ENCODE measurements at places on chromosomes 7 and 10. TPM values are rescaled to one million over a fixed set of nuclear protein-coding genes. Genes with fewer than 3 reads are reported as not detected.

- DNase-seq = no peak
Observed at GRCh38 chr10:124705817-124706461, 38.2 kb downstream of the FAM53B start.

- DNase-seq = no peak
Observed at GRCh38 chr7:18667466-18667865, 171.9 kb downstream of the HDAC9 start.

- no peak for DNase-seq
Observed at GRCh38 chr7:115124409-115124939, 202.6 kb downstream of the MDFIC start.

Gene ADAP1
- 21.3 TPM for total RNA-seq

DNA sequence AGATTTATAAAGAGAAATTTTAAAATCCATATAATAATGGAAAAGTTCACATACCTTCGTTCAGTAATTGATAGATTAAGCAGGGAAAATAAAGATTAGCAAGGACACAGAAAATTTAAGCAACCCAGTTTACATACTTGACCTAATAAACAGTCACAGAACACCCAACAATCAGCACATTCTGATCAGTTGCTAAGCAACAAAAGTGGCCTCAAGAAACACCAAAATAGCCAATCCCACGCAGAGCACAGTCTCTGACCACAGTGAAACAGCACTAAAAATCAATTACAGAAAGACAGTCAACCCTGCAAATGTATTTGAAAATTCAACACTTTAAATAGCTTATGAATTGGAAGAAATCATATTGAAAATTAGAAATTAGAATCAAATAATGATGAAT is 39.3 kb upstream of the DRGX start:
- DNase-seq = no peak

Gene RNF133
- not detected for total RNA-seq

GRCh38 chr7:81355911-81356310 is 413.9 kb downstream of the HGF start:
- DNase-seq = no peak

Gene ZNF853
- total RNA-seq = 16.6 TPM

GRCh38 chr7:51611937-51612336 is 295.3 kb upstream of the COBL start:
- DNase-seq = no peak

Gene MYPN
- total RNA-seq = 0.06 TPM

- no peak for DNase-seq
Observed at GRCh38 chr10:71014021-71014805, 125.8 kb upstream of the PCBD1 start.

- no peak for DNase-seq
Observed at GRCh38 chr10:18699849-18700840, 40.9 kb downstream of the ARL5B start.

DNA sequence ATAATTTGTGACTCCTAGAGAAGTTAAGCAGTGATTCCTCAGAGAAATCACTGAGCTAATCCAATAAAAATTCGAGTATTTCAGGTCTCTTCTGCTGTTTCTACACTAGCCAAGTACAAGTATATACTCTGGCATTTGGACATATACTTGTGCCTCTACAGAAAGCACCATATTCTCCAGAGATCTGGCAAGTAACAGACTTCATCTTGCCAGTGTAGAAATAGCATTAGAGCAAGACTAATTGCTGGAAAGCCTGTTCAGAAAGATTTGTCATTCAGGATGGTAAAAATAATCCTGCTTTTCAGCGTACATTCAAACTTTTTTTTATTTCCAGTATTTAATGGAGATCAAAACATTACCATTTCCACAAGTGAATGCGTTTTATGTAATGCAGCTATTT is 410.8 kb upstream of the ETV1 start:
- DNase-seq = peak; percentile 14

- no peak for DNase-seq
Observed at GRCh38 chr7:65304175-65304574, 69.5 kb upstream of the ZNF92 start.

GRCh38 chr7:30206491-30206890 is 71.7 kb downstream of the MTURN start:
- peak; percentile 91 for DNase-seq

Gene MMD2
- not detected for total RNA-seq

Gene NUTM2B
- total RNA-seq = 0.61 TPM

Gene CRYGN
- total RNA-seq = not detected

Gene NEUROD6
- not detected for total RNA-seq

DNA sequence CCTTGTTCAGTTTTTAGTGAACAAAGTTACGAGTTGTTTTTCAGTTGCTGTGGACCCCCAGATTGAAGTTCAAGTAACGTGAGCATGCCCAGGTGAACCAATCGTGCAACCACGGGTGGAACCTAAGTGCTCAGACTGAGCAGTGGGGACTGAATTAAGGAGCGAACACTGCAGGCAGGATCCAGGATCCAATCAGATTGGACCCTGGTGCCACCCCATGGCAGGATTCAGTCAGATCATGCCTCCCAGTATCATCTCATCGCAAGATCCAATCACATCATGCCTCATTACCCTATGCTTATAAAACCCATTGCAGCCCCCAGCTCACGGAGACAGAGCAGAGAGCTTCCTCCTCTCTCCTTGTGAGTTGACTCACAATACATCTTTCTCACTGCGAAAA is 80.9 kb downstream of the PFKFB3 start:
- DNase-seq = no peak

DNA sequence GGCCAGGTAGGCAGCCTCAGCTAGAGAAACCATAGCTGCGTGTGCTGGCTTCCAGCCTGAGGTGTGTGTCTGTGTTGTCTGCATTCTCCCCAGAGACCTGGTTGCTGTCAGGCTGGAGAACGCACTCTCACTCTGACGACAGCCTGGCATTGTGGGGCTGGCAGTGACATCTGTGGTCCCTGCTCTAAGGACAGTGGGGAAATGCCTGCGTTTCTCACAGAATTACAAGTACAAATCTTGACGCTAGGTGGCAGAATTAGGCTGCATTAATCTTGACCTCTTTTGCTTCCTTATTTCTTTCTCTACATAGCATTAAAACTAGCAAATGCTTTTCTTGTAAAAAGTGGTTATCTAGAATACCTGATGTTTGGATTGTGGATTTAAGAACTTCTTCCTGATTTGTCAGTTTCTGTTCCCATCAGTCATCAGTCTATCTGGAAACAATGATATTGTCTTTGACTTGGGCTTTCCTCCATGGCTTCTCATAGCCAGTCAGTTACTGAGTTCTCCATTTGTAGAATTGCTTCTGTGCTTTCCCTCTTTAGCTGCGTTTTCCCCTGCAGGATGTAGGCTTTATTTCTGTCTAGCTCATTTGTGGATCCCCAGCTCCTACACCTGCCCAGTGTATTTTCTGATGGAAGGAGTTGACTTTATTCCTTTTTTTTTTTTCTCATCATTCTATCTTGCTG is 86.0 kb downstream of the FANK1 start:
- DNase-seq = peak; percentile 77

GRCh38 chr10:74150204-74150989 is at the start of gene AP3M1:
TSS of gene AP3M1 (minus strand) at chr10:74150828. CDS start at chr10:74138379, 12,449 bp downstream.
- DNase-seq = no peak

Gene GPER1
- 1.4 TPM for total RNA-seq

- no peak for DNase-seq
Observed at GRCh38 chr10:124072541-124072940, 20.9 kb downstream of the CHST15 start.

- no peak for DNase-seq
Observed at GRCh38 chr7:84145892-84146291, 48.7 kb downstream of the SEMA3A start.

DNA sequence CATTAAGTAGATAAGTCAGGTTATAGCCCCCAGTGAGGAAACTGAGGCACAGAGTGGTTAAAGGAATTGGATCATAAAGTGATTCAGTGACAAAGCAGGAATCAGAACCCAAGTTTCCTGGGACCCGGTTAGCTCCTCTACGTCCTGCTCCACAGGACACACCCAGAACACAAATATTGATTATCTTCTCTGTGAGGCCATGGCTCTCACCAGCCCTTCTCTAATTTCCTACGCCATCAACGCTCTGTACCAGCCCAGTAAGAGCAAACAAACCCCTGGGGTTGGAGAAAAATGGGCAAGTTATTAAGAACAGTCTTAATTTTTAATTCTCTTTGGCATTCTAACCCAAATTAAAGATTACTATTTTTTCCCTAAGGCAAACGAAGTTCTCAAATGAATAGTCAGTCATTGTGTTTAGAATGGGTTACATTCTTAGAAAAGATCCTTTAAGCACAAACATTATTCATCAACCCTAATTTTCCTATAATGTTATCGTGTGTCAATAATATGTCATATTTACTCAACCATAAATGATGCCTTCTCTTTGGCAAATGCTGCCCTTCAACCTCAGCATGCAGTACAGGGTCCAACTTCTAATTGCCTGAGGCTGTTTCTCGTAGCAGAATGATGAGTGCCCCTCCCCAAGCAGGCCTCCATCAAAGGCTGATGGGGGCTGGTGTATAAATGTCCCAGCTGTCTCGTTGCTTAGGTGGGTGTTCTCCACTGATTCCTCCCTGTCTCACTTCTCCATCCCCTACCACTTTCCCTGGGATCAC is 25.4 kb upstream of the TM9SF3 start:
- no peak for DNase-seq

DNA sequence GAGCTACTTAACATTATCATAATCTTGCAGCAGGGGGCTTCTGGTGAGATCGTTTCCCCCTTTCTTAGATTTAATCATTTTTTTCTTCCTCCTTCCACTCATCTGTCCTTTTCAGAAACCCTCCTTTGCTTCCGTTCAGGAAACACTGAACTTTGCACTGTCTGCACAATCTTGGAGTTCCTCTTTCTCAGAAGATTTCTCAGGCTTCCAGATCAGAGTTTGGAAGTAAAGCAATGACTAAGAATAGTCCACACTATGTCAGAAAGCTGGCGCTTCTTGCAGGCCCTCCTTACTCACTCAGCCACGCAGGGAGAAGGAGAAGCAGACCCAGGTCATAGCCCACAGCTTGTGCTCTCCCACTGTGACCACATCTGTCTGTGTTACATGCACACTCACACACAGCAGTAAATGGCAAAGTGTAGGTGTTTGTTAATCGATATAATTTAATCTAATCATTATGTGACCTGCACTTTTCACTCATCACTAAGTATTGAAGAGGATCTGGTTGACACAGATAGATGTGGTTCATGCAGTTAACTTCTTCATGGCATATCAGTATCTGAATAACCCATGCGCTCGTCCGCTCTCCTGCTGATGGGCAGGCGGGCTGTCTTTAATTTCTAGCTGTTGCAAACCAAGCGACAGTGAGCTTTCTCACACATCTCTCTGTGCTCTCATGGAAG is 30.2 kb downstream of the ALOX5 start:
- no peak for DNase-seq

DNA sequence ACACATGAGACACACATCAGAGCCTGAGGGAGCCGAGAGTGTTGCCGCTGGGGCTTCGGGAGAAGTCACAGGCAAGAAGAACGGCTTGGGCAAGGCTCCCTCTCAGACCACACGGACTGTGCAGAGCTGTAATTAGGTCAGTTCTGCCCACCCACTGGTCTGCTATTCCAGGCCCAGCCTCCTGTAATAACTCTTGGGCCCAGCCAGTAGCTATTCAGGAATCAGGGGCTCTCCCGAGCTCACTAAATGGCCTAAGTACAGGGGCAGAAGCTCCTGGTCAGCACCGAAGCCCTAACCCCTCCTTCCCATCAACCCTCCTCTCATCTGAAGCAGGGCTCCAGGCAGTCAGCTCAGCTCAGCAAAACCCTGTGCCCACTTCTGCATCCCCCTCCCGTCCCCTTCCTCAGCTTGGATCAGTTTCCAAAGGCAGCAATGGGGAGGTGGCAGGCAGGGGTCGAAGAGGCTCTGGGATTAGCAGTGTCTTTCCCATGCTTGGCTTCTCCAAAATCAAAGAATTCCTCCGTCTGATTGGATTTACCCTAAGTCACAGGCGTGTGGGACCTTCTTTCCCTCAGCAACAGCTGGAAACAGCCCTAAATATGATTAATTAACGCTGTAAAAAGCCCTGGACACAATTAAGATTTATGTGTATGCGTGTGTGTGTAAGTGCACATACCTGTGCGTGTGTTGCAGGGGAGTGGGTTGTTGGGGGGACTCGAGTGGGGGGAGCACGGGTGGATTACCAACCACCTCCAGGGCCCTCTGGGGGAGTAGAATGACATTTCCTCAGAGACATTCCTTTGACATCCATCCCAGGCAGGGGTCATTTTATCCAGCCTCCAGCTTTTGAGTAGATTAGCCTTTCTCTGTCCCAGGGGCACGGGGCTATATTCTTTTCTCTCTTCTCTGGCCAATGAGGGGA is 48.4 kb upstream of the BTRC start:
- peak; percentile 85 for DNase-seq

DNA sequence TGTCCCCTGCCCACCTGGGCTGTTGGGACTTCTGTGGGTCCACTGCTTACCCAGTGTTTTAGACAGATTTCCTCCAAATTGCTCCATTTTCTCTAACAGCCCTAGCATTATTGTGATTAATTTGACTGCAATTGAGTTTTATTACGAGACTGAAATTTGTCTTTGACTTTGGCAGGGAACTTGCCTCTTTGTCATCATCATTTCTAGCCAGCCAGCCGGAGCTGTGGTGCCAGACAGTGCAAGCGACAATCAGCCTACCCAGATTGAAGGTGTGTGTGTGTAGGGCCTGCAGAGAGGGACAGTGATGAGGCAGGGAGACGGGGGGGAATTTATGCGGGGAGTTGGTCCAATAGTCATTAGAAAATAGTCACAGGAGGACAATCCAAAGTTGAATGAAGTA is 743.0 kb downstream of the NRG3 start:
- no peak for DNase-seq

DNA sequence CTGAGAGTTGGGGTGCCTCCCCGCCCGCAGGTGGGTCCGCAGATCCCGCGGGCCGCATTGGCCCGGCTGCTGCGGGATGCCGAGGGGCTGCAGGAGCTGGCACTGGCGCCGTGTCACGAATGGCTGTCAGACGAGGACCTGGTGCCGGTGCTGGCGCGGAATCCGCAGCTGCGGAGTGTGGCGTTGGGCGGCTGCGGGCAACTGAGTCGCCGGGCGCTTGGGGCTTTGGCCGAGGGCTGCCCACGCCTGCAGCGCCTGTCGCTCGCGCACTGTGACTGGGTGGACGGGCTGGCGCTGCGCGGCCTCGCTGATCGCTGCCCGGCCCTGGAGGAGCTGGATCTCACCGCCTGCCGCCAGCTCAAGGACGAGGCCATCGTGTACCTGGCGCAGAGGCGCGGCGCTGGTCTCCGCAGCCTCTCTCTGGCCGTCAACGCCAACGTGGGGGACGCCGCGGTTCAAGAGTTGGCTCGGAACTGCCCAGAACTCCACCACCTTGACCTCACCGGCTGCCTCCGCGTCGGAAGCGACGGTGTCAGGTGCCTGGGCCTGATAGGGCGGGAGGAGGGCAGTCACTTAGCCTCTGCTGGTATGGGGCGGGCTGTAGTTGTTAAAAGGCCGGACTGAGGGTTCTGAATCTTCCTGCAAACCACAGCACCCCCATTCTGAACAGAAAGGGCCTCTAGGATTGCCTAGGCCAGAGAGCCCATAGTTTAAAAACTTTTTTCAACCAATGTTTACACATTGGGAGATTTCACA is 1.3 kb downstream of the FBXL15 start:
- DNase-seq = no peak

Measured in G401 (cell line).